ENCODE measurements at places on chromosomes 16 and 17. TPM values are rescaled to one million over a fixed set of nuclear protein-coding genes. Genes with fewer than 3 reads are reported as not detected.

DNA sequence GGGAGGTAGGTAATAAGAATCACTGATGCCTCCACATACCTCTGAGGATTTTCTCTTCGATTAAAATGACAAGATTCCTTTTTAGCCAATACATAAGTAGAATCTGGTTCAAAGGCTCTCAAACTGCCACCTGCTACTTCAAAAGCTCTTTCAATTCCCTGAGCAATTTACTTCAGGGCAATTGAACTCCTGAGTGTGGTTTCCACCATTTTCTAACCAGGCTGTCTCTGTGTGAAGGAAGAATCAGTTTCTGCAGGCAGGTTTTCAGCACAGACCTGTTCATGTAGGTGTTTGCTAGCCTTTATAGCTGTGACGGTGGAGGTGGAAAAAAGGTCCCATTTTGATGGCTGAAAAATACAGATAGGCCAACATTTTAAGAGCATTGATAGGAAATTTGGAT is 18.2 kb upstream of the HS3ST3B1 start:
- no peak for DNase-seq

DNA sequence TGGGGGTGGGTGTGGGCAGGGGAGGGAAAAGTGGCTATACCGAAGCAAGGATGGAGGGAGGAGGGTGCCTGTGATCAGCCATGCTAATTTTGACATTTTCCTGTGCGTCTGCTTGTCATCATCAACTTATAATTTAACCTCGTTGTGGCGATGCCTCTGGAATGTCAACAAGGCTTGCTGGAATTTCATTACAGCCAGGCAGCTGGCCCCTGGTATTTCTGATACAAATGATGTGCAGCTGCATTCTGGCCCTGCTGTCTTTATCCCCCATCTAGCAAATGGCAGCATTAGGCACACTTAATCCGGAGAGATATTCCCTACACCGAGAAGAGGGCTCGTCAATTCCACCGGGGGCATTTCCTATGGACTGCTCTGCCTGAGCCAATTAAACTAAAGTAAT is 278.3 kb upstream of the CCL2 start:
- no peak for DNase-seq

- DNase-seq = no peak
Observed at GRCh38 chr16:53415504-53415903, 18.8 kb upstream of the RBL2 start.

DNA sequence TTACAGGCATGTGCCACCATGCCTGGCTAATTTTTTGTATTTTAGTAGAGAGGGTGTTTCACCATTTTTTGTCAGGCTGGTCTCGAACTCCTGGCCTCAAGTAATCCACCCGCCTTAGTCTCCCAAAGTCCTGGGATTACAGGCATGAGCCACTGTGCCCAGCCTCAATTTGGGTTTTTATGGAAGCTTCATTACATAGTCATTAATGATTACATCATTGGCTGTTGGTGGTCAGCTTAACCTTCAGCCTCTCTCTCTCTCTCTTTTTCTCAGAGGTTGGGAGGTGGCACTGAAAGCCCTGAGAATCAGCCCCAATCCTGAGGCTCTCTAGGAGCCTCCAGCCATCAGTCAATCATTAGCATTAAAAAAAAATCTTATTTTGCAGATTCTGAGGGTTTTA is 45.3 kb downstream of the C17orf58 start:
- DNase-seq = no peak

Gene MLST8
- 41.0 TPM for polyA plus RNA-seq

- DNase-seq = no peak
Observed at GRCh38 chr17:58702708-58703107, 10.3 kb downstream of the RAD51C start.

GRCh38 chr17:44351961-44352827 is 7.1 kb downstream of the GRN start:
- DNase-seq = no peak

Gene ZNF205
- 15.1 TPM for polyA plus RNA-seq

GRCh38 chr17:53032861-53033271 is 789.9 kb upstream of the KIF2B start:
- DNase-seq = peak; percentile 11

GRCh38 chr17:73657473-73658116 is 13.3 kb upstream of the SDK2 start:
- no peak for DNase-seq

DNA sequence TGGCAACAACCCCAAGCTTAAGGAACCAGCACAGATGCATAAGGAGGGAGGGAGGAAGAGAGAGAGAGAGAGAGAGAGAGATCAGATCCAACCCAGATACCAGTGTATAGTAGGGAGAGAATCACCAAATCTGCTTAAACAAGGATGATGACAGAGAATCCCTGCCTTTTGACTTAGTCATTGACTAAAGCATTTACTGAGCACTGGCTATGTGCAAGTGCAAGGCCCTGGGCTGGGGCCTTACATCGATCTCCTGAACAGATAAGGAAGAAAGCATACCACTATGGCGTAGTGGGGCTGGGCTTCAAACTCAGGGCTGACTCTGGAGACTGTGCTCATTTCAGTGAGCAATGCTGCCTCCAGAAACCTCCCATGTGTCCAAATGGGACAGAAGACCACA is 15.8 kb downstream of the TSNAXIP1 start:
- DNase-seq = no peak

GRCh38 chr17:76671912-76672262 is 28.3 kb upstream of the ST6GALNAC1 start:
- DNase-seq = no peak

DNA sequence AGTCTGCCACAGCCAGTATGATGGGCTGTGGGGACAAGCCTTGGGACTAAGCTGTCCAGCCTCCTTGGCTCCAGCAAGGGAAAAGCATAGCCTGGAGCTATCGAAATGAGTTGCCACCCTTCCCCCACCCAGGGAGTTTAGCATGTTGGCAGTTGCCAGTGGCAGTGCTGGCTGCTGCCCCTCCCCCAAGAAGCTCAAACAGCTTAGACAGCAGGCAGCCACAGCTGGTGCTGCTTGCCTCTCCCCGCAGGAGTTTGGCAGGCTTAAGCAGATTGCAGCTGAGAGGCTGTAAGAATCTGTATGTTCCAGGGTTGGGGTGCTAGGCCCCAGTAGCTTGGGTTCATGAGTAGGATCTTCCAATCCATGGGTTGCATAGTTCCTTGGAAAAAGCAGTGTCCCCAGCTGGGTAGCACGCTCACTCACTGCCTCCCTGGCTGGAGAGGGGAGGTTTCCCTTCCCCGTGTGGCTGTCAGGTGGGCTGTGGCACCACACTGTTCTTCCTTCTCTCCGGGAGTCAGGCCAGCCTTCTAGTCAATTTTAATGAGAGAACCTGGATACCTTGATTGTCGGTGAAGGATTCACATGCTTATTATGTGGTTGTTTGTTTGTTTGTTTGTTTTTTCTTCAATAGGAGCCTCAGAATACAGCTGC is 506.1 kb downstream of the CDH11 start:
- peak; percentile 12 for DNase-seq

Gene ATAD5
- polyA plus RNA-seq = 2.7 TPM

DNA sequence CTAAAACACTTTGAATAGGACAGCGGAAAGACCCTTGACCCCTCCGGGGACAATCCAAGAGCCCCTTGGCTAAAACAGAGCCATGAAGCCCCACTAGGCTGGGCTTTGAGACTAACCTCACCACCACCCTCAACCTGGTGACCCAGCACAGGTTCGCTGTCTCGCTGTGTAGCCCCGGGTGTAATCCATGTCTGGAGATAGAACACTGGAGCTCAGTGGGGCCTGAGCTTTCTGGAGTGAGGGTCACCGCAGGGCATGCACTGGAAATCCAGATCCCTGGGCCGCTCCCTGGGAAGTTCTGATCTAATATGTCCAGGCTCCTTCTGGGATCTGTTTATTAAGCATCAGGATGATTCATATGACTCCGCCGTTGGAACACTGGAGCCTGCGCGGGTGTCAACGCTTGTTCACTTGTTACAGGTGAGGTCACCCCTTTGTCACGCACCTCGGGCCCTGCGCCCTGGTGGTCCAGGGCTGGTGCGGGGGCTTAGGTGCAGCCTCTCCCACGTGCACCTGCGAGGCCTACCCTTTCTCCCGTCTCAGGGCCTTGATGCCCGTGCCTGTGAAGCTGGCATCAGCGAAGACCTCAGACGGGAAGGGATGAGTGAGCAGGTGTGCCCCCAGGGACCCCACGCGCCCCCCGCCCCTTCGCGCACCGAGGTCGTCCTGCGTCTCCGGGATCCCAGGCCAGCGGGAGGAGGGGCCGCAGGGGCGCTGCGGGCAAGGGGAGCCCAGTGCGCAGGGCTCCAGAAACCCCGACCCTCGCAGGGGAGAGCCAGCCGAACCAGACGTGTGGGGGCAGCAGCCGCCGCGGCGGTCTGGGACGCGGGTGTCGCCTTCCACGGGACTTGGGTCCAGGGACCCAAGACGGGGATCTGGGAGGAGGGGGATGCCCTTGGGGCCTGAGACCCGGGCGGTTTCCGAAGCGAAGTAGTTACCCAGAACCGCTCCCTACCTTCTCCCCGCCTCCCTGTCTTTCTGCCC is 224.1 kb upstream of the FOXF1 start:
- DNase-seq = no peak

DNA sequence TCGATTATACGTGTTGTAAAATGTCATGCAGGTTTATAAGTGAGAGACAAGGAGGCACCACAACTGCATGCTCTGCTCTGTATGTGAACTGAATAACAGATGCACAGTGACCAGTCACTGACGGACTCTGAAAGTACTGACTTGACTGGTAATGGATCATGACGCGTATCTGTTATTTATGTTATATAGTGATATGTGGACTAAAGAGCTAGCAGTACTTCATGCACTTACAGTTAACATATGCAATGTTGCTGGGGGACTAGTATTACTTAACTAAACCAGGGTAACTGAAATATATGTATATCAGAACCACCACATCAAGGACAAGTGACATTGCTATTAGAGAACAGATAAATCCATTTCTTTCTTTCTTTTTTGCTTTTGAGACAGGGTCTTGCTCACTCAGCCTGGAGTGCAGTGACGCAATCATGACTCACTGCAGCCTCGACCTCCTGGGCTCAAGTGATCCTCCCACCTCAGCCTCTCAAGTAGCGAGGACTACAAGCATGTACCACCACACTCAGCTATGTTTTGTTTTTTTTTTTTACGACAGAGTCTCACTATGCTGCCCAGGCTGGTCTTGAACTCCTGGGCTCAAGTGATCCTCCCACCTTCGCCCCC is 17.2 kb downstream of the COIL start:
- DNase-seq = no peak

- DNase-seq = no peak
Observed at GRCh38 chr17:63437287-63438091, 8.6 kb downstream of the CYB561 start.

Gene SPNS2
- polyA plus RNA-seq = 7.9 TPM

DNA sequence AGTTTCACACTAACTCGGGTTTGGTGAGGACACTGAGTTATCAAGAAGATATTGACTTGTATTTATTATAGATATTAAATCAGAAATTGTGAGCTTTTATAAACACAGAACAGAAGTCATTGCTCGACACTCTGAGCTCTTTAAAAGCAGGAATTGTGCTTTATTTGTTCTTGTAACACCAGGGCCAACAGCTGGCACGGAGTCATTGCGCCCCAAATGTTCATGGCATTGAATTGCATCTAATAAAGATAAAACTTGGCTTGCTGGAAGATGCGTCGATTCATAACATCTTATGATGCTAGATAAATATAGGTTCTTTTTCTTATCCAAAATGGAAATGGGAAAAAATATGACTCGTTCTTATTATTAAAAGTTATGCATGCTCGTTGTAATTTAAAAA is 11.8 kb upstream of the MLYCD start:
- no peak for DNase-seq

DNA sequence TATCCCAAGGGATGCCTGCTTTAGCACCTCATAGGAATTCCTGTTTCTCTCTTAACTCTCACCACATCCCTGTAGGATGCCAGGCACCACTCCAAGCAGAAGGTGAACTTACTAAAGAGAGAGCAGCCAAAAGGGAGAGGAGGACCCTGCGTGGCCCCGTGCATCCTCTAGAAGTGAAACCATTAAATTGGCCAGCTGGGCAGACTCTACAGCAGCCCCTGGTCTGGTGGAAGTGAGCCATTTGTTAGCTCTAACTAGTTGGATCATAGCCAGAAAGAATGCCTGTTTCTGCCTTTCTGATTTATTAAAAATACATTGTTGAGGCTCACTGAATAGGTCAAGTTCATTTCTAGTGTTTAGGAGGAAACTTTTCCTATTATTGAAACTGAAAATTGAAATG is 22.3 kb downstream of the TMEM11 start:
- no peak for DNase-seq

DNA sequence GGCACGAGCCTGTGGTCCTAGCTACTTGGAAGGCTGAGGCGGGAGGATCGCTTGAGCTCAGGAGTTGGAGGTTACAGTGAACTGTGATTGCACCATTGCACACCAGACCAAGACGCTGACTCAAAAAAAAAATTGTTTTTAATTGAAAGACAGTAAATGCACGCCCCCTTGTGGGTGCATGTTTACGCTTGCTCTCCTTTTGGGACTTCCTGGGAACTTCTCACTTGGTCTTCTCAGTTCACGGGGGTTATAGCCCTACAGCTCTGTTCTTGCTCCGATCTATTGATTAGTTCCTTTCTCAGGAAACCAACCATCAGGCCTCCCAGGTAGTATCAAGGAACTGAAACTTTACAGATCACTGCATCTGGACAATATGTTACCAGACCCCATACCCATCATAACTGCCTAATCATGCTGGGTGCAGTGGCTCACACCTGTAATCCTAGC is 14.2 kb upstream of the RIPOR1 start:
- peak; percentile 73 for DNase-seq

Gene TEX14
- polyA plus RNA-seq = 4.7 TPM

GRCh38 chr16:117379-118365 is 20.8 kb downstream of the NPRL3 start:
- DNase-seq = no peak

DNA sequence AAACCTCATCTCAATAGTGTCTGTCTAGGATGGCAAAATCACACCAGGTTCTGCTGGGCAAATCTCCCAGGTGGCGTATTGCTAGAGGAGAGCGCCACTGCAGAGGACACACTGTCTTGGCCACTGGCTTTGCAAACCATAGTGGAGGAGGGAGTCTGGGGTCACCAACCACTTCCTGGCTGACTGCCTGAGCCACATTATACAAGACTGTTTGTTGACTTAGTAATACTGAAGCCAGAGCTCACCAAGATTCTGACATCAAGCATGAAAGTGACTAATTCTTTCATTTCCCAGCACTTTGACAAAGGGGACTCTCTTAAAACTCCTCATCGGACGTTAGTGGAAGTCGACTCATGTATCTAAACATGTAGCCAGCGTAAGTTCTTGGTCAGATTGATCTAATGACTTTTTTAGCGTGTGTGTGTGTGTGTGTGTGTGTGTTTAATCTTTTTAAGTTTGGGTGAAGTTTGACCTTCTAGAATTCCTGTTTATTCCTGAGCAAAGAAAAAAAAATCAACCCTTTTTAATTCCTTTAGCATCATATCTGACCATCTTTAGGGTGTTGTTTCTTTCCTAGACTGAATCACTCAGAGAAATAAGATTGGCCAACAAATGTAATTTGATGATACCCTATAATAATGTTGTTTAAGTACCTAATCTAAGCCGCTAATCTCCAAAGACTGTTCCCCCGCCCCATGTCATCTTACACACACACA is 13.7 kb downstream of the PITPNC1 start:
- no peak for DNase-seq

GRCh38 chr17:41367426-41368075 is 2.1 kb downstream of the KRT33B start:
- peak; percentile 16 for DNase-seq

- DNase-seq = peak; percentile 69
Observed at GRCh38 chr16:11603331-11603750, 16.6 kb upstream of the LITAF start.
